Caudate nucleus (tissue), 63 donors: ENCODE measurements at places on chromosomes 3 and 15.

DNA sequence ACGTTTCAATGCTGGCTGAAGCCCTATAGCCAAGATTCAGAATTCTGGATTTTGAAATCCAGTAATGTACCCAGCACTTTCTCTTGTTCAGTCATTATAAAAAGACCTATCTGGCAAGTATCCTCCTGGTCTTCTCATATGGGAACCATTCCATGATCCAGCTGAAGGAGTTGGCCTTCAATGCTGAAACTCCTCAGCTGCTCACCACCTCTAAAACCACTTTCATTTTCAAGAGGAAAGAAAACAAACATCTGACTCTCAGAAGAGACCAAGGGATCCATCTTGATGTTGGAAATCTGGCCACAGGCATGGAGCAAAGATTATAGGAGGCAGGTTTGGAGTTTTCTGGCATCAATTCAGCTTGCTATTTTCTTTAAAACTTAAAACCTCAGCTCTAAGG, 235.4 kb downstream of the FMN1 start:
- DNase-seq, result no peak

DNA sequence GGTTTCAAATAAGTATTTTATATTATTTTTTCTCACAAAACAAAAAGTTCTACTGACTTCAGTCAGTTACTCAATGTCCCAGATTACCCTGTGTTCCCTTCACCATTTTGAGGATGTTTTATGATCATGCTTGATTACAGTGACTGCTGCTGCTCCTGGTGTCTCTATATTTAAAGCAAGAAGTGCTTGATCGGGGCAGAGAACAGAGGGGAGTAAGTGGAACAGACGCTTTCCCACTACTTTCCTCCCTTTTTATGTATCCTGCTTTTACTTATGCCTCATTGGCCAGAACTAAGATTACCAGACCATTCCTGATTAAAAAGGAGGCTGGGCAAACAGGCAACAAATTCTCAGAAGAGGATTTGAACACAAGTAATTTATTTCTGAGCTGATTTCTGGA, 612.1 kb downstream of the VGLL3 start:
- DNase-seq, result no peak

DNA sequence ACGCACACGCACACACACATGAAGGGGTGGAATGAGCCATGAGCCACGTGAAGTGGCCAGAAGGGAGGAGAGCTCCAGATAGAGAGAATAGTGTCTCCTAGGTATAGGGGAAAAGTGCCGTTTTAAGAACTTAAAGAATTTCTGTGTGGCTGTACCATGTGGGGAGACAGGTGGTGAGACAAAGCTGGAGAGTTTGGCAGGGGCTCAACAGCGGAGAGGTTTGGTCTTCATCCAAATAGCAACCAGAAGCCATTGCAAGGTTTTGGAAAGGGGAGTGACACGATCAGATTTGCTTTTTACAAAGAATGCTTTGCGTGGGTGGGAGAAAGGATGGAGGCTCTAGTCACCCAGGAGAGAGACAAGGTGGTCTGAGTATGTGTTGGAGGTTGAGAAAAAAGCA, 146.0 kb downstream of the IL20RB start:
- DNase-seq, result no peak

- no peak for DNase-seq
Observed at GRCh38 chr15:81111510-81112470, 22.3 kb upstream of the CFAP161 start.

DNA sequence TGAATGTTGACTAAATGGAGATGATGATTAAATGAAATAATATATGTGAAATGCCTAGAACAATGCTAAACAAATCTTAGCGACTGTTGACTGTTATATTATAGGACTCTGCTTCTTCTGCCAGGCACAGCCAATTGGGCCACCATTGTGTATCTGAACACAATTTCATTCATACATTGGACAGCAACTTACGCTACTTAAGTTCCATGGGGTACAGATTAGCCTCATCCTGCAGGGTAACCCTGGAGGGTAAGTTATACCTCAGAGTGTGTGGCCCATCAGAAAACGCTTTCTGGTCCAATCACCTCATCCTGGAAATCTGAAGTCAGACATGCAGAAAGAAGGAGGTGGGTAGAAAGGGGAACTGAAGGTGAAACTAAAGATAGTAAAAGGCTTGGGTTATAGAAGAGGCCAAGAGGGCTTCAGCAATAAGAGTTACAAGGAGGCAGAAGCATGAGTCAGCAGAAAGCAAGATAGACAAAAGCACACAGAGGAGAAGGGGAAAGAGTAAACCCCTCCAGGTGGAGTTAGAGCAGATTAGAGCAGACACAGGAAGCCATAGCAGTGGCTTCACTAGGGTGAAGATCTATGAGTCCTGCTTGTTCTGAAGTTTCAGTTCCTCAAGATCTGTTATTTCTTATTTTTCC, 119.3 kb upstream of the SLC24A5 start:
- DNase-seq, result no peak

DNA sequence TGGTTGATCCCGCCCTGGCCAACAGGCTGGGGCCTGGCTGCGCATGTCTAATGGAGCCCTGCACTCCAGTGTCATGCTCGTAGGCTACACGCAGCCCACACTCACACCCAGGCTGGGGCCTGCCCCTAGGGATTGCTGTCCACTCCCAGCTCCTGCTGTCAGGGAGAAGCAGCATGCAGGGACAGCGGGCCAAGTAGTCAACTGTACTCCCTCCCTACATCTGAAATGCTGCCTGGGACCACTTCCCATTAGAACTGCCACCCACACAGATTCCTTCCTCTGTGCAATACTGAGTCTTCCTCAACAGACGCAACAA, 16.1 kb downstream of the ALS2CL start:
- DNase-seq, result no peak

DNA sequence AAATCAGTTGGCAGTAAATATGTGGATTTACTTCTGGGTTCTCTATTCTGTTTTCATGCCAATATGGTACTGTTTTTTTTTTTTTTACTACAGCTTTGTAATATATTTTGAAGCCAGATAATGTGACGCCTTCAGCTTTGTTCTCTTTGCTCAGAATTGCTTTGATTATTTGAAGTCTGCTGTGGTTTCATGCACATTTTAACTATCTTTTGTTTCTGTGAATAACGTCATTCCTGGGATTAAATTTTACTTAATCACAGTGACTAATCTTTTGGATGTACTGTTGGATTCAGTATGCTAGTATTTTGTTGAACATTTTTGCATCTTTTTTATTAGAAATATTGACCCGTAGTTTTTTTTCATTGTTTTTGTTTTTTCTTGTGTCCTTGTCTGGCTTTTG, 576.5 kb downstream of the ZNF385D start:
- no peak for DNase-seq

DNA sequence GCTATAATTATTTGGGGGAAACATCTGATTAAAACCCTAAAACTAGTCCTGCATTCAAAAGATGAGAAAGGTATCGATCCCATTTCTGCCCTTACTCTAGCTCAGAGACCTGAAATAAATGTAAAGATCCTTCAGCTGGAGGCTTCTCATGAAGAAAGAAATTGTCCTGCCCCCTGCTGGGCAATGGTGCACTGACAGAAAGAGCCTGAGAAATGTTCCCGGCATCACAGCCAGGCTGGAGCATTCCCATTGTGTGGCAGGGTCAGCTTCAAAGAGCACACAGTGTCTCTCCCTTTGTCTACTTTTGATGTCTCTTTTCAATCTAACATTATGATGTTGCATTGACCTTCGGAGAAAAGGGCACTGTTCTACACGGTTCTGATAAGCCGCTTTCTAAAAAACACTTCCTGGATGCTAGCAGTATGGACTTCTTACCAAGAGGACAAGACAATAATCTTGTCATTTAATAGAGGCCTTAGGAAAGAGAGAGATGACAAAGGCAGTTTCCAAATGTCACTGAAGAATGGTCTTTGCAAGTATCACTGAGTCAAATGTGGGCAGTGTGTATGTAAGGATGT, 287.5 kb downstream of the MAGI1 start:
- DNase-seq, result peak; percentile 36

- DNase-seq, result no peak
Observed at GRCh38 chr3:2595486-2595885, 496.8 kb downstream of the CNTN4 start.

DNA sequence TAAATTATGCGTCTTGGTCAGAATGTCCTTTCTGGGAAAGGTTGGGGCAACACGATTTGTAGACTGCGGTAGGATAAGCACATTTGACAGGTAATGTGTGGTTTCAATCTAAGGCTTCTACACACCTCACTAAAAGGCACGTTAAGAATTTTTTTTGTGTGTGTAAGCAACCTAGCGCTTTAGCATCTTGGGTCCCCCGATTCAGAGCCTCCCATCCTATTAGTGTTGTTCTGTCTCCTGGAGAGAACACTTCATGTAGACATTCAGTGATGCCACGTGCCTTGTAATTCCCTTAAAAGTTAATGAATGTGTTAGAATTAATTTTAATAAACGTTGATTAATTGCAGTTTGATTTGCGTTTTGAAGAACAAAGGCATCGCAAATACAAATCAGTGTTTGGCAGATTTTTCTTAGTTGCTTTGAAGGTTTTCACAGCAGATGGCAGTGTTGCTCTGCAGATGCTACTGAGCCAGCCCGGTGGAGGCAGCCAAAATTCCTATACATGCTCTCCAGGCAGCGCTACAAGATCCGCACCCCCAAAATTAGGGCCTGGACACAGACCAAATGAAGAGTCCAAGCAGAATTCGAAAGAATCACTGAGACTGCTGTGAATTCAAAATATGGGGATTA, 63.5 kb downstream of the OTOL1 start:
- DNase-seq, result peak; percentile 76

DNA sequence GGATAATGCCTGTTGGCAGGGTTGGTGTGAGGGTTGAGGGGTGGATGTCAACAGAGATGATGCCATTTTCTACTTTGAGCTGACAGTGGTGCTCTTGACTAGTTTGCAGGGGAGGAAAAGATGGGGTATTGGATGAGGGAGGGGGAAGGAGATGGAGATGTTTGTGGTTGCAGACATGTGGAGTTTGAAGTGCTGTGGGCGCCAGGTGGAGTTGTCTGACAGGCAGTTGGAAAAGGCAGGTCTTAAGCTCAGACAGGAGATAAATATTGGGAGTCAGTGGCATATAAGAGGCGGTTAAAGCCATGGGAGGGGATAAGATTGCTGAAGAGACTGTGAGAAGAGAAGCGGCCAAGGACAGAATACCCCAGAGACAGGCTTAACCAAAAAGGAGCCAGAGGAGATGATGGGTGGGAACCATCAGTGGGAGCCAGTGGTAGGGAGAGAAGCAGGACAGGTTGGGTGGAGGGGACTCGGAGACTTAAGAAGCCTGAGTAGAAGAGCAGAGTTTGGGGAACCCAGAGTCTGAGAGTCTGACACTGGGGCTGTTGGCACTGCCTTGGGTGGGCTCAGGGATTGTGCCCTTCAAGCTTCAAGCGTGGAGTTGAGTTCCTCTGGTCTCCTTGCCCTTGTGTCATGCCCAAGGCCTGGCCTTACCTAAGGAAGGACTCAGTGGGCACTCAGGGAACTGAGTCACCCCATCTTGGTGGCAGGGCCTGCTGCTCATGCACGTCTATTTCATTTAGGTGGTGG, 13.9 kb downstream of the COPG1 start:
- DNase-seq, result no peak

DNA sequence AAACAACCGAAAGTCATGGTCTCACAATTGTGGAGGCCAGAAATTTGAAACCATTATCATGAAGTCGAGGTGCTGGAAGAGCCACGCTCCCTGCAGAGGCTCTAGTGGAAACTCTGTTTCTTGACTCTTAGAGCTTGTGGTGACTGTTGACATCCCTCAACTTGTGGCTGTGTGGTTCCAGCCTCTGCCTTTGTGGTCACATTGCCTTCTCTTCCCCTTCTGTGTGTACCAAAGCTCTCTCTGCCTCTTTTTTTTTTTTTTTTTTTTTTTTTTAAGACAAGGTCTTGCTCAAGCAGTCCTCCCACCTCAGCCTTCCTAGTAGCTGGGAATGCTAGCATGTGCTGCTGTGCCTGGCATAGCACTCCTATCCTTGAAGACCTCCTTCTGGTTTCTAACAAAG, 48.7 kb upstream of the CRTC3 start:
- no peak for DNase-seq

DNA sequence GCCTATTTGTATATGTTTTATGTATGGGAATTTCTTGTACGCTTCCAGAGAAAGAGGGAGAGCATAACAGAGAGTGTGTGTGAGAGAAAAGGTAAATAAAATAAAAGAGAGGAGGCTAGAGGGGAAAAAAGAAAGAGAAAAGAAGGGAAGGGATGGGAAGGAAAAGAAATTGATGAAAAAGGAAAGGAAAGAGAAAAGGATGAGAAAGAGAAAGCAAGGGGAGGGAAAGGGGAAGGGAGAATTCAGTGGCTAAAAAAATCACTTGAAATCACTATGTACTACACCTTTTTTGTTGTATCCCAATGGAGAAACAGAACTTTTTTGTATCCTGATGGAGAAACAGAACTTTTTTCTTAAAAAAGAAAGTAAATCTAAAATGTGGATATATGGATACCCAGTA, 165.5 kb upstream of the MBNL1 start:
- DNase-seq, result no peak

DNA sequence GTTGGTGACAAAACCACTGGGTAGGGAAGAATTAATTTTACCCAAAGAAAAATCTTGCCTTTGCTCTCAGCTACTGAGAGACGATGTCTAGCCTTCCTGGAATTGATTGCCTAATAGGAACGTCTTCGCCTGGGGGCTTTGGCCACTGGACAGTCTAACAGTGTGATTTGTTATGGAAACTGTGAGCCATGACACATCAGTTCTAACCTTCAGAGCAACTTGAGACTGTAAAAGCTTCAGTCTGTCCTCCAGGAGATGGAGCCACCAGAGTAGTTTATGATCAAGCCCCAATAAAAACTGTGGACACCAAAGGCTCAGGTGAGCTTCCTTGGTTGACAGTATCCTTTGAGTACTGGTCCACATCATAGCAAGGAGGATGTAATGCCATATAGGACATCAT, 235.8 kb upstream of the TMCO5A start:
- no peak for DNase-seq

GRCh38 chr3:25727316-25727715, 55.9 kb downstream of the NGLY1 start:
- no peak for DNase-seq

GRCh38 chr15:92707880-92708551, 52.4 kb upstream of the FAM174B start:
- DNase-seq, result no peak

DNA sequence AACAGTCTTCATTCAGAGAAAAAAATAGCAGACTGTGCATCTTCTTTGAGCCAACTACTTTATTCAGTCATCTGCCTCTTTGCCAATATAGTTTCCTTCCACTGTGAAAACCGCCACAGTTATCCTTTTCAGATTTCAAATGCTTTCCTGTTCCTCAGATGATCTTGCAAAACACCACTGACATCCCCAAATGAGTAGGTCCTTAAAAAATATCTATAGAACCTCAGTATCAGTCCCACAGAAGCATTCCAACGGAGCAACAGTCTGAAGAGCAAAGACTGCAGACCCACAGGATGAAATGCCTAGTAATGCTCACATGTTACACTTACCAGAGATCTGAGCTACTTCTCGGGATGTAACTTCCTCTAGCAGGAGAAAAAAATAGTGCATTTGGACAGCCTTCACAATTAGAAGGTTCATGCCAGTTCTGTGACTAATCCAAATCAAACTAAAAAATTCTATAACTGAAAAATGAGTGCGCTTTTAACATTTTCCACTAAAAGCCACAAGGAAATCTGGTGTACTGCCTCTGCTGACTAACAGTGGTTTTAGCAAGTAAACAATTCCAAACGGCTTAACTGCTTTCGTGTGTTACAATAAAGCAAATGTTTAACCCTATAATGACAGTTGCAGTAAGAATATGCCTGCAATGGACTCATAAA, at the start of gene ANKRD28:
TSS of gene ANKRD28 (minus strand) at position 338 of the 662 bp plus-strand sequence. CDS start 1,458 bp downstream, outside the sequence.
- no peak for DNase-seq

- no peak for DNase-seq
Observed at GRCh38 chr15:95875121-95875643, 455.3 kb upstream of the NR2F2 start.
